ENCODE measurements at places on chromosomes 7 and 10. TPM values are rescaled to one million over a fixed set of nuclear protein-coding genes. Genes with fewer than 3 reads are reported as not detected.

OPN4 gene
- total RNA-seq: 0.14 TPM

RADIL gene
- total RNA-seq: 1.2 TPM

BPGM gene
- total RNA-seq: 19.3 TPM

MNX1 gene
- total RNA-seq: not detected

FOXP2 gene
- total RNA-seq: 1.2 TPM

ELN gene
- 0.59 TPM for total RNA-seq

MCM10 gene
- total RNA-seq: 0.89 TPM

CACNB2 gene
- total RNA-seq: under 0.01 TPM

STOX1 gene
- total RNA-seq: not detected

KNDC1 gene
- 3.0 TPM for total RNA-seq

GTF2IRD1 gene
- 23.2 TPM for total RNA-seq

GRM3 gene
- total RNA-seq: not detected

PLCE1 gene
- total RNA-seq: 1.1 TPM
